ENCODE measurements at places on chromosomes 1 and 21.

GRCh38 chr1:206460836-206461426, 9.3 kb upstream of the IKBKE start:
- no peak for DNase-seq

GRCh38 chr1:55302972-55303371, 87.8 kb upstream of the USP24 start:
- DNase-seq = no peak

DNA sequence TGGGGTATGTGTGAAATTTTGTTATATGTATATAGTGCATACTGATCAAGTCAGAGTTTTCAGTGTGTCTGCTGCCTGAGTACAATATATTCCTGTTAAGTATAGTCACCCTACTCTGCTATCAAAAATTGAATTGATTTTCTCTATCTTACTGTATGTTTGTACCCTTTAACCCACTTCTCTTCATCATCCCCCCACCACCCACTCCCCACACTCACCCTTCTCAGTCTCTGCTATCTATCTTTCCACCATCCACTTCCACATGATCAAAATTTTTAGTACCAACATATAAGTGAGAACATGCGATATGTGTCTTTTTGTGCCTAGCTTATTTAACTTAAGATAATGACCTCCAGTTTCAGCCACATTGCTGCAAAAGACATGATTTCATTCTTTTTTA, 4.2 kb downstream of the LY9 start:
- DNase-seq = no peak

- DNase-seq = no peak
Measured at GRCh38 chr1:219210067-219210466, 36.4 kb downstream of the LYPLAL1 start.

GRCh38 chr1:6131561-6131960, 48.6 kb downstream of the CHD5 start:
- no peak for DNase-seq

- no peak for DNase-seq
Measured at GRCh38 chr1:17377325-17377953, 5.4 kb downstream of the PADI6 start.

GRCh38 chr1:183185941-183186490, at the start of gene LAMC2:
LAMC2 (plus strand) TSS chr1:183186264; CDS start chr1:183186353, 89 bp downstream.
- no peak for DNase-seq

- no peak for DNase-seq
Measured at GRCh38 chr1:238647877-238648276, 738.5 kb upstream of the CHRM3 start.

- DNase-seq = no peak
Measured at GRCh38 chr1:171245458-171246064, 2.7 kb upstream of the FMO1 start.

DNA sequence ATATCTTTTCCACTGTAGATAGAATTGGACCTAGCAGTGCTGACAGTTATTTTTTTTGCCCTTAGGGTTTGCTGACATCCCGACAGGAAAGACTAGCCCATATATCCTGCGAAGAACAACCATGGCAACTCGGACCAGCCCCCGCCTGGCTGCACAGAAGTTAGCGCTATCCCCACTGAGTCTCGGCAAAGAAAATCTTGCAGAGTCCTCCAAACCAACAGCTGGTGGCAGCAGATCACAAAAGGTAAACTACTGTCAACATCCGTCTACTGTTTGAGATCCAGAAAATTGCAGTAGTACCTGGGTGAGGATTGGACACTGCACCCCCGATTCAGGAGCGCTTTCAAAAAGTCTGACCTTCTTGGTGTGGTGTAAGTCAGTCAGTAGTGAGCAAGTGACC, 55.8 kb downstream of the CENPF start:
- DNase-seq = no peak

DNA sequence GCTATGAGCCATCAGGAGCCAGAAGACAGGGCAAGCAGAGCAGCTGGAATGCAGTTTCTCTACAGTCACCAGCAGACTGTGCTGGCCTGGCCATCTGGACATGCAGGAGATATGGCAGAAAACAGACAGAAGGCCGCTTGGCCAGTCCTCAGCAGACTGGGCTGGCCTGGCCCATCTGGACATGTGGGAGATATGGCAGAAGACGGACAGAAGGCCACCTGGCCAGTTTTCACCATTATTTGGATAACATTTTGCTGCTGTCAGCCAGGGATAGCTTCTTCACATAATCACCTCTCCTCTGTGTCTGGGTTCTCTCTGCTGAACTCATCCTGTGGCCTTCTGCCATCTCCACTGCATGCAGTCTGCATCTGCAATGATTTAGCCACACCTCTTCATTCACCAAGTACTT, 25.0 kb upstream of the CACYBP start:
- no peak for DNase-seq

GRCh38 chr1:22224091-22224490, 81.2 kb upstream of the WNT4 start:
- DNase-seq = no peak

Measured in stimulated activated CD8-positive, alpha-beta memory T cell treated with anti-CD3 and anti-CD28 coated beads, Interleukin-15, amount 100 ng/mL, for 24 hours (primary cell).